Stimulated activated CD4-positive, alpha-beta T cell treated with anti-CD3 and anti-CD28 coated beads, Interleukin-1b, Interleukin-23, amount 100 ng/mL, for 24 hours (primary cell): ENCODE measurements at places on chromosomes 4 and X.

DNA sequence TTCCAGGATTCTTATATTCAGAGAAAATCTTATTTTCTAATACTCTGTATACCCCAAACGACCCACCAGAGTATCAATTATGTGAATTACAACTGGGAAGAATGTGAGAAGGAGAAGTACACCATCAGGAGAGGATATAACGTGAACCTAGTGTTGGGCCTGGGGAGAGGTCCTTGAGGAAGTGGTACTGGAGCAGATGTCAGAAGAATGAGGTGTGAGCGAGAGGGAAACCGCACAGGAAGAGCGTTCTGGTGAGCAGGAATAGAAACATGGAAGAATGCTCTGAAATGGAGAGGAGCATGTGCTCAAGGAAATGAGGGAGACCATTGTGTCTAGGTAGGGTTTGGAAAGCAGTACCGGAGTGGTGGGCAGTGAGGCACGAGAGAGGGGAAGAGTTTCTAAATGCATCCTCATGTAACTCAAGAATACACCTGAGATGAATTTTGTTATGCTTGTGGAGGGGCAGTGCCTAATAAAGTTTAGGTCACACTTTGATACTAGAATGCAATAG is 151.6 kb downstream of the GRID2 start:
- DNase-seq: no peak

DNA sequence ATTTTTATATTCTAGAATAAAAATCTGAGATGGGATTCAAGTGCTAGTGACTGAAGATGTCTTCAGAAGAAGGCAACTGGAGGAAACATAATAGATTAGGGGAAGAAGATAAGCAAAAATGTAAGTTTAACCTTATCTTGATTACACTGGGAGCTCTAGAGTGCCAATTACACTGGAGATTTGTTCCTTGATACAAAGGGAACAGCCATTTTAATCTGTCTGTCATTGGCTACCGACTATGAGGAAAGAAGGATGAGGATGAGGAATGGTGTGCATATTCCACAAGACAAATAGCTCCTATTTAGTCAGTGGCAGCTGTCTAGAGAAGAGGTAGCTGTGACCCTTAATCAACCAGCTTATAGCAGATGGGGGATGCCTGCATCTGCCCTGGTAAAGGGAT is 1034.5 kb upstream of the IGFBP7 start:
- no peak for DNase-seq

- DNase-seq: no peak
Observed at GRCh38 chr4:16437836-16438235, 211.6 kb upstream of the TAPT1 start.

DNA sequence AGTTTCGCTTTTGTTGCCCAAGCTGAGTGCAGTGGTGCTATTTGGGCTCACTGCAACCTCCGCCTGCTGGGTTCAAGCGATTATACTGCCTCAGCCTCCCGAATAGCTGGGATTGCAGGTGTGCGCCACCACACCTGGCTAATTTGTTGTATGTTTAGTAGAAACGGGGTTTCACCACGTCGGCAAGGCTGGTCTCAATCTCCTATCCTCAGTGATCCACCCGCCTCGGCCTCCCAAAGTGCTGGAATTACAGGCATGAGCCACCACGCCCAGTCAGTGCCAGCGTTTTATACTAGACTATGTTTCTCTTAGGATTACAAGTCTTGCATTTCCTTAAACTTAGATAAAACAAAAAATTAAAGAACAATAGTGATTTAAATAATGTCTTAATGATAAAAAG is 13.0 kb downstream of the KLF3 start:
- no peak for DNase-seq

- no peak for DNase-seq
Observed at GRCh38 chr4:87232216-87232615, 11.8 kb upstream of the KLHL8 start.

DNA sequence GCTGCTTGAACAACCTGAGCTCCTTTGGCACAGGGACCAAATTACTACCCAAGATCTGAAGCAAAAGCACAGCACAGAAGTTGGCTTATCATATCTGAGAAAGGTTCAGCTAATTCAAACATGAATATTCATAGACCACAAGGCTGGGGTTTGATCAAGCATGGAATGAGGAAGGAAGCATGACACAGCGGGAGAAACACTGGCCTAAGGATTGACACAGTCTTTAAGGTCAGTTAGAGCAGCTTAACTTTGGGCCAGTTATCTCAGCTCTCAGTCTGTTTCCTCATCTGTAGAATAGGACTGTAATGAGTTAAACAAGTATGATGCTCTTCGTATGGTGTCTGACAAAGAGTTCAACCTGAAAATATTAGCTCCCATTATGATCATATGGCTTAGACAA is 88.5 kb upstream of the CBR4 start:
- DNase-seq: no peak

DNA sequence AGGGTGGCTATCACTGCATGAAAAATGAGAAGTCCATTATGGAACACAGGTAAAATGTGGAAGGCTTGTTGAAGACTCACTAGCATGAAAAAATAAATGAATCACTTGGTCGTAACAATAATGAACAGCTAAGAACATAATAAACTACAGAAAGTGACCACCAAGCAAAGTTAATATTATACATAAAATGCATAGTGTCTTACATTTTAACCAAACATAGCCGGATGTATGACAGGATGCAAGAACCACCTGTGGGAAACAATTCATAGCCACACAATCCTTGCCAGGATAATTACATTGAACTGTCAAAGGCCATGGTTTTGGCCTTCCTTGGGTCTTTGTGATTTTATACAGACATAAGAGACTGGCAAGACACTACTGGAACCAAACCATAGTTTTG is 81.9 kb upstream of the ATXN3L start:
- no peak for DNase-seq

GRCh38 chr4:159435561-159436023 is 332.7 kb downstream of the RAPGEF2 start:
- no peak for DNase-seq

DNA sequence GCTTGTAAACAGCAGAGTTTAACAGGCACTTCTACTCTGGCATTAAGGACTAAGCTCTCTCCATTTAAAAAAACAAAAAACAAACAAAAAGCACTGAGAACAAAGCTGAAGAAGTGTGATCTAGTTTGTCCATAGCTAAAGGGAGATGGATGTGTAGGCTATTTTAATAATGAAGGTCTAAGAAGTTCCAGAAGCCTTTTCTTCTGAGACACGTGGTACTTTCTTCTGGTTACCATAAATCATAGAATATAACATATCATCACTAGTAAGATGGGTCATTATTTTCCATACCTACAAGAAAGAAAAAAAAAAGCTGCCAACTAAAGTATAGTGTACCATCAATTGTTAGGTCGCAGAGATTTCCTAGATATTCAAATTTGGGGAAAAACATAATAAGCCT is 722 bp upstream of the NBDY start:
- DNase-seq: no peak

DNA sequence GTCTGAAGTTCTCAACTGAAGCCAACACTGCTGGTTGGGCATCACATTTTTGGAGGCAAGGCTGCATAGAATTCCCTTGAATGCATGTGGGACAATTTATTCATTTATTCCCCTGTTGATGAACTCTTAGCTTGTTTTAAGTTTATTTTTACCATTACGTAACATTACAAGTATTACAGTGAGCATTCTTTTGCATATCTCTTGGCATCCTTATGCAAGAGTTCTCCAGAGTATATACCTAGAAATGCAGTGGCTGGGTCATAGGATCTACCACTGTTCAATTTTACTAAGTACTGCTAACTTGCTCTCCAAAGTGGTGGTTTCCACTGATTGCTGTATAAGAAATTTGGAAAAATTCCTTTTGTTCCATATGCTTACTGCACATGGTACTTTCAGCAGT is 66.5 kb downstream of the UCHL1 start:
- no peak for DNase-seq

DNA sequence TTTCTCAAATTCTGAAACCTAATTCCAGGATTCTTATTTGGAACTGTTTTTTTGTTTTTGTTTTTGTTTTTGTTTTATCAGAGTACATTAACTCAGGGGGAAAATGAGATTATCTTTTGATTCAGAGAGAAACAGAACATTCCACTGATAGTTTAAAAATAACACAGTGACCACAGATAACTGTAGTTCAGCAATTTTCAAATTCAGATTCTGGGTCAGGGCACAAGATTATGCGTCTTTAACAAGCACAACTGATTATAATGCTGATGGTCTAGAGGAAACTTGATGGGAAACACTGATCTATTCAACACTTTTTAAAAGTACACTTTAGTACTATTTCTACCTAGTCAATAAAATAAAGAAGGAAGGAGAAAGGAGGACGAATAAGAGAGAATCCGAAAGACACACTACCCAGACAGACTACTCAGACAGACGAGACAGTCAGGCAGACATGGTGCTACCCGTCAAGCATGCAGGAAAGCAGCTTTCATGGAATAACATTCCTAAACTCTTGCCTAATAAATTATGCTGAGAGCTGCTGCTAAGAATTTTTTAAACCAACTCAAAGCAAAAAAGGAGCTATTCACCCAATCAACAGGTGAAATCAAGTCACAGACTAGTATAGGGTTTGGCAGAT is 59.0 kb downstream of the APBB2 start:
- DNase-seq: no peak

DNA sequence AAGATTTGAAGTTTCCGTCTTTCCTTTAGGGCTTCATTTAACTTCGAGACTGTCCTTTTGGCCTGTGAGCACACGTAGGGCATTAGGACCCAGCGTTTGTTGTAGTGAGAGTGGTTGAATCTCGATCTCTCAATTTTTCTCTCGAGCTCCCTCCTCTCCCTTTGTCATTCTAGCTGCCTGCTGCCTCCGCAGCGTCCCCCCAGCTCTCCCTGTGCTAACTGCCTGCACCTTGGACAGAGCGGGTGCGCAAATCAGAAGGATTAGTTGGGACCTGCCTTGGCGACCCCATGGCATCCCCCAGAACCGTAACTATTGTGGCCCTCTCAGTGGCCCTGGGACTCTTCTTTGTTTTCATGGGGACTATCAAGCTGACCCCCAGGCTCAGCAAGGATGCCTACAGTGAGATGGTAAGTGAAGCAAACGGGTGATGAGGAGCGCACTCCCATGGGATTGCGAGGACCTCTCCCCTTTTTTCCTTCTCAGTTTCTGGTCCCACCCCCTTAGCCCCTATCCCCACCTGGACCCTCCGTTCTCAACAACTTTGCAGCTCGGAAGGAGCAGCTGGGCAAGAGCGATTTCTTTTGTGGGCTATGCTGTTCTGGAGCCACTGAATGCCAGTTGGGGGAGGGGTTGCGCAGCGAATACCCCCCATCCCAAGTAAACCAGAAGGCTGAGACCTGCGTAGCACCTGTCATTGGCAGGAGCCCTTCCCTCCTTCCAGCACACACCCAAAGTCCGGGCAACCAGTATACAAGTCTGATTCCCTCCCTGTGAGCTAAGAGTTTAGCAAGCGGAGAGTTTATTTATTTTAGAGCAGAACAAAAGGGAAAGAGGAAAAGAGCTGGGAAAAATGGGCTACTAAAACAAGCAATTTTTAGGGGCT is at the start of gene TMEM35A:
TSS of gene TMEM35A (plus strand) at position 164 of the 883 bp plus-strand sequence. CDS start at position 288, 124 bp downstream.
- DNase-seq: no peak

GRCh38 chr4:72323227-72323626 is 245.8 kb downstream of the ADAMTS3 start:
- DNase-seq: no peak

GRCh38 chr4:88148560-88148959 is 9.9 kb downstream of the ABCG2 start:
- no peak for DNase-seq

GRCh38 chr4:183171484-183172267 is 72.6 kb downstream of the WWC2 start:
- DNase-seq: no peak

DNA sequence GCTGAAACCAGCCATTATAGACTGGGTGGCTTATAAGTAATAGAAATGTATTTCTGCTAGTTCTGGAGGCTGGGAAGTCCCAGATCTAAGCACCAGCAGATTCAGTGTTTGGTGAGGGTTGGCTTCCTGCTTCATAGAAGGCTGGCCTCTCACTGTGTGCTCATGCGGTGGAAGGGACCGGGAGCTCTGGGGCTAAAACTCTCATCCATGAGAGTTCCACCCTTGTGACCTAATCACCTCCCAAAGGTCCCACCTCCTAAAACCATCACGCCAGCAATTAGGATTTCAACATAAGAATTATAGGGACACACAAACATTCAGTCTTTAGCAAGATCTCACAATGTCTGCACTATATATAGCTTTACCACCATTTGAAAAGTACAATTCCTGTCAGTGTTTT is 215.2 kb downstream of the CBR4 start:
- no peak for DNase-seq

- no peak for DNase-seq
Observed at GRCh38 chrX:44931441-44931973, 58.5 kb downstream of the KDM6A start.

GRCh38 chr4:87299898-87300297 is 22.8 kb downstream of the HSD17B13 start:
- no peak for DNase-seq

DNA sequence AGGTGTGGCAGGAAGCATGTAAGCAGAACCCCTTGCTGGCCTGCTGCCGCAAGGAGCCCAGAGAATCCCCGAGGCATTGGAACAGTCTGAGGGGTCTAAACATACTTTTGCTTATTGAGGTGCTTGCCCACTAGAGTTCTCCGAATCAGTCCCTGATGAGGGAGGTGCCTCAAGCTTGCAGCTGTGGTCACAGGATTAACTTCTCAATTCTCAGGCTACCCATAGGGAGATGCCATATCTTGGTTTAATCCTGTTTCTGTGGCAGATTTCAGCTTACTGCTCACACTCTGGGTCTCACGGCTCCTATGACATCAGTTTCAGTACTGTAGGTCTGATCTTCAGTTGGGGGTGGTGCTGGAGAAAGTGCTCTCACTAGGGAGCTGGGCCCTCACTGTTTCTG is 39.9 kb downstream of the CCNG2 start:
- no peak for DNase-seq

GRCh38 chr4:12538162-12538561 is 946.0 kb downstream of the RAB28 start:
- no peak for DNase-seq

- no peak for DNase-seq
Observed at GRCh38 chr4:158681629-158682028, 9.5 kb downstream of the ETFDH start.

DNA sequence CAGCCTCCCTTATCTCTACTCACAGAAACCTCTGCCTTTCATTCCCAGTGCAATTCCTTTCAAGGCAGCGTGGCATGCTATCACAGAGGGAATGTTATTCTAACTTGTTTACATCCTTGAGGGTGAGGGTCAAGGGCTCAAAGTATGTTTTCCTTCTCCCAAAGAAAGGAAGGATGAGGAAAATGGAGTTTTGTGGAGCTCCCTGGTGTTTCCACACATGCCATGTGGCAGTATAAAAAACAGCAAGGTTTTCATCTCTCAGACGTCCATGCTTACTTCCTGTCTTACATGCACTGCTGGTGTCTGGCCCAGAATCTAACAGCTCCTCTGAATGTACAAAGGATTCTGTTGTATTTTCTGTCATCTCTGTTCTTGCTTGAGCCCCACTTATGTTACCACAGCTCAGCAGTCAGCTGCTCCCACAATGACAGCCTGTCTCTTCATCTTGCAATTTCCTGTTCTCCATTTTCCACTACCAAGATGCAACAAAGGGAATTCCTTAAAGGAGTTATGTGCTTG is 128.0 kb downstream of the SNCA start:
- DNase-seq: no peak

GRCh38 chr4:51853027-51853682 is 10.2 kb downstream of the DCUN1D4 start:
- DNase-seq: no peak
